ENCODE measurements at places on chromosomes 16 and 17.

DNA sequence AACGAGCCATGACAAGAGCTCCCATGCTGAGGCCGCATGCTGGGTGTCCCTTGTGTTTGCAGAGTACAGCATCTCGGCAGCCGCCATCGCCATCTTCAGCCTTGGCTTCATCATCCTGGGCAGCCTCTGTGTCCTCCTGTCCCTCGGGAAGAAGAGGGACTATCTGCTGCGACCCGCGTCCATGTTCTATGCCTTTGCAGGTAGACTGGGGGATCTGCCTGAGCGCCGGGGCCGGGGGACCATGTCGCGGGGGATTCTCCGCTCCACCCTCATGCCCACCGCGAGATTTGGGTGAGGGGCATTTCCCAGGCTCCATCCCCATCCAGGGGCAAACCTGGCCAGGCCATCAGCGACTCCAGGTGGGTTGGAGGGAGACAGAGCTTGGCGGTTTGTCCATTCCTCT, 10.7 kb downstream of the CACNG1 start:
- no peak for DNase-seq

DNA sequence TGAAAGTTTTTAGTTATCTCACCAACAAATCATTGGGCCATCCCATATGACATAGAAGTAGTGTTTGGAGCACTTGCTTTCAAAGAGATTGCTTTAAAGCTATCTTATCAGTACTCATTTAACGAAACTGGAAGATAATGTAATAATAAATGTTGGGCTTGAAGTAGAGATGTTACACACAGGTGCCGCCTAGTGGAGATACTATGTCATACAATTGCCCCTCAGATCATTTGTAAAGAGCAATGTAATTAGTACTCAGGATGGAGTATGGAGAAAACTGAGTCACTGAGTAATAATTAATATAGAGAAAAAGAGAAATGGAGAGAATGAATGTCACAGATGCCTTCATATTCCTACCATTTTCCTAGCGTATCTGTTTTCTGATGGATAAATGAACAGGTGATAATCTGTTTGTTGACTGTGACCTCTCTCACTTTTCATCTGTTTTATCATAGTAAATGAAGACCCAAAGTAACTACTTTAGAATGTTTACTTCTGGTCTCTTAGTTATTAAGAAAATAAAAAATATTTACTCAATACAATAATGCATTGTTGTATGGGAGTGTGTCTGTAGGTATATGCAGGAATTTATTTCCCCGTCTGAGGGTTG, 80.4 kb downstream of the EFCAB5 start:
- no peak for DNase-seq

DNA sequence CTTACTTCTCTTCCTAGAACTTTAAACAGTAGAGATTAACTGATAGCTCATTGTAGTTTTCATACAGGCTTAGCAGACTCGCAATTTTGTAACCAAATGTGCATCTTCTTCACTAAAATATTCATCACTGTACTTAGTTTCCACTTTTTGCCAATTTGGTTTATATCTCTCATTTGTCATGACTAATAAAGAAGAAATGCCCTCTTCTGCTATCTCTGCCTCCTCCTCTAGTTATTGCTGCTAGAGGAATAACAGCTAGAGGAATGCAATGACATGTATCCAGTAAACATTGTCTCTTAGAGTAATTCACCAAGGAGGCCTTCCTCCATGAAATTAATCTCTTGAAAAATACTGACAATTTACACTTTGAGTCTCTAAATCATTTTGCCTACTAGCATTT, 115.5 kb upstream of the COX10 start:
- DNase-seq = no peak

DNA sequence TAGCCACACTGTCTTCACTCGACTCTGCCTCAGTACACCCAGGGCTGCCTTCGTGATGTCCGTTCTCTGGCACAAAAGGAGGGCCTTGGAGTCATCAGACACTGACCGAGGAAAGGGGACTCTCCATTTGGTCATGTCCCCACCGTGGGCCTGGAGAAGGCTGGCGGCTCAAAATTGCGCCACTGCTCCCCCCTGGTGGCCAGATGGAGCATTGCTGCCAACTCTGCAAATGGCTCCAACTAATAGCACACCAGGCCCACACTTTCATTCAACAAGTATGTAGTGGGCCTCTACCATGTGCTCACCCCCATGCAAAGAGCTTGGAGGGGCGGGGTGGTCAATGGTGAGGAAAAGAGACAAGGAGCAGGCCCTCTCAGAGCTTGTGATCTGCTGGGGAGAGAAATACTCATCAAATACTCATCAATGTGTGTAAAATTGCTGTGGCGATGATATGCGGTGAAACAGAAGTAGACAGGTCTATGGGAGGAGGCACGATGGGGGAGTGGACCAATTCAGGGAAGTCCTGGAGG, 5.2 kb upstream of the GRIN2C start:
- peak; percentile 86 for DNase-seq

DNA sequence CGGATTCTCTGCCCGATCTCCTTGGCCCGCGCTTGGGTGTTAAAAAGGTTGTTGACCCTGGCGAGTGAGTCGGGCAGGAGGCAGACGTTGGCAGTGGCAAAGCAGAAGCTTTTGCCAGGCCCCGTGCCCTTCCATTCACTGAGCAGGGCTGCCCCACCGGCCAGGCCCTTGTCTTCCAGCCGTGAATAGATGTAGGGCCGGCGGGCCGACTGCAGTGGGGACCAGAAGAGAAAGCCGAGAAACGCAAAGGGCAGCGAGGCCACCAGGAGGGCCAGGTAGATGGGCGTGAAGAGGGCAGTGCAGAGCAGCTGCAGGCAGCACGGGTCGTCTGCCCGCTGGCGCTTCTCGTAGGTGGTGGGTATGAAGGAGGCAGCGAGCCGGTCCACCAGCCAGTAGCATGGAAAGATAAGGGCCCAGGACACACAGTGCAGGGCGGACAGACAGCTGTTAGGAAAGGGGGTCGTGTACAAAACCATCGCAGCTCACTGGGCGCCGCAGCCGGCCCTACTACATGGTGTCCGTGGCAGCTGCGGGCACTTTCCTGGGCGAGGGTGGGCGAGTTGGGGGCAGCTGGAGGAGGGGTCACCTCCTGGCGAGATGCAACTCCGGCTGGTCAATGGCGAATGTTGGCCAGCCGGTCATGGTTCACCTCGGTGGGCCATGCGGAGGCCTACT, 61.0 kb downstream of the PRMT7 start:
- DNase-seq = no peak

DNA sequence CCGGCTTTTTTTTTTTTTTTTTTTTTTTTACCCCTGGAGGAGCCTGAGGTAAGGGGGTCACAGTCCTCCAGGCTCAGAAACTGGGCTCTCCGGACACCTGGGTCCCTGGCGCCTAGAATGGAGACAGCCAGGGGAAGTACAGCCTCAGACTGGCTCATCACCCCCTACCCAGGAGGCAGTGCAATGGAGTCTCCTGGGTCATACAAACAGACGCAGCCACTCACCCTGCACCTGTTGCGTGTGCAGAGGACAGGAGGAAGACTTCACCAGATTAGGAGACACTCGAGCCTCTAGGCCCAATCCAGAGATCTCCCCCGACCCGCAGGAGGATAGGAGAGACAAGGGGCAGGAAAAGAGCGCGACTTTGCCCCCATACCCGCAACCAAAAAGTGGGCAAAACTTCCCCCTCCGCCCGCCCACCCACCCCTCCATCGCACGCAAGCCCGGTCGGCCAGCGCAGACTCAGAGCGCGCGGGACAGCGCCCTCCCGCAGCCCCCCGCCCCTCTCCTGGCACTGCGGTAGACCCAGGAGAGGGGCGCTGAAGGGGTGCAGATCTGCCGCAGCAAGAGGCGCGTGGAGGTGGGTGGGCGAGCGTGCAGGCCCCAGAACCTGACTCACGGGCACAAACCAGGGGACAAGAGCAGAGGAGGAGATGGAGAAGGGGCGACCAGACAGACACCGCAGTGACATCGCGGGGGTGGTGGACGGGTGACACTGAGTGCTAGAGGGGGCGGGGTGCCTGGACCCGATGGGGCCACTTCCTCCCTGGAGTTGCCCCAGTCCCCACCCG, 900 bp downstream of the HAP1 start:
- no peak for DNase-seq

DNA sequence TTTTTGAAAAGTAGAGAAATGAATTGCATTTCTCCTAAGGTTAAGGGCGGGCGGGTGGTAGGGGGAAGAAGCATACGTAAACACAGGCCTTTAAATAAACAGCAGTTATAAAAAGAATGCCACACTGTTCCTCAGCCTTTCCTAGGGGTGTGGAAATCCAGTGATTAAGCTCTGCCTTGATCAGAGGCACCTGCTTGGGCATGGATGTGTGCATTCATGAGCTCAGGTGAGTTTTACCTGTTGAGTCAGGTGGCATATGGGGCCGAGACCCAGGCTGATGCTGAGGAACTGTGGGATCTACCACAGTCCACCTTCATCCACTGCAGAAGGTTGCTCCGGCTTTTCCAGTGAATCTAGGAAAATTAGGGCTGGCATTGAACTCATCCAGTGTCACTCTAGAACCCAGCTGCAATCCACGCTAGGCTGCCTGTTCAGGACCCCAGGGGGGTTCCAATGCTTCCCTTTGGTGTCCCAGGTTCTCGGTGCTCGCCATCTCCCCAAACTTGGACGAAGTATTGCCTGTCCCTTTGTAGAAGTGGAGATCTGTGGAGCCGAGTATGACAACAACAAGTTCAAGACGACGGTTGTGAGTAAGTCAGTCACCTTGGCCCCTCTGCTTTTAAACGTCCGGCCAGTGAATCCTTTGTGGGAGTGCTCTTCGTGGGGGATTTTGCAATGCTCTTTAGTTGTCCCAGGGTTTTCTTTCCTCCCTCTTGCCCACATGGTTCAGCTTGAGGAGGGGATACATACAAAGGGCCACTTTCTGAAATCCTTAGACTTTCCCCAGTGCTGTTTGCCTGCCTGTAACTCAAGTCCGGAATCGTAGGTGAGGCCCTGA, 72.7 kb downstream of the SDR42E1 start:
- no peak for DNase-seq

DNA sequence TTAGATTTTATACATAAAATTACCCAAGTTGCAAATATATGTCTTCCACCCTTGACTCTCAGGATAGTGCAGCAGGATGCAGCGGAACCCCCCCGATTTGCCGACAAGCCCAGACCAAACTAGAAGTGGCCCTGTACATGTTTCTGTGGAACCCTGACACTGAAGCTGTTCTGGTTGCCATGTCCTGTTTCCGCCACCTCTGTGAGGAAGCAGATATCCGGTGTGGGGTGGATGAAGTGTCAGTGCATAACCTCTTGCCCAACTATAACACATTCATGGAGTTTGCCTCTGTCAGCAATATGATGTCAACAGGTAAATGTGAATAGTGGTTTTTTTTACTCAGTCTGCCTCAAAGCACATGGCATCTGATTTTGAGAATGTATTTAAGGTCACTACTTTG, 70.7 kb downstream of the OMG start:
- no peak for DNase-seq

GRCh38 chr17:77151186-77151585, 10.4 kb downstream of the SEC14L1 start:
- DNase-seq = no peak

GRCh38 chr17:43695970-43696865, 34.5 kb upstream of the MEOX1 start:
- peak; percentile 84 for DNase-seq

DNA sequence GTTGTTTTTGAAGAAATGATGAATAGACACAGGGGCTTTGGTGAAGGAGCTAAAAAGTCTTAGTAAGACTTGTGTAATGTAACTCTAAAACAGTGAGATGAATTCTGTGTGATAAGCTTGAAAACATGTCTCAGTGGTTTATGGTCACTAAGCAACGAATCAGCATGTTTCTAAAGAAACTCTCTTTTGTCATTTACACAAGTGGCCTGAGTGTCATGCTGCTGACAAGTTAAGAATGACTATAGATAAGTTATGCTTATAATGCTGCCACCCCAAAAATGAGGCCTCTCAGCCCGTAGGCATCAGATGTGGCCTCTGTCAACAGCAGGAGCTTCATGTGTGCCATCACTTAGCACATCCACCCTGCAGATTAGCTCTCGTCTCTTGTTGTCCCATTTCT, 8.7 kb downstream of the COX10 start:
- no peak for DNase-seq

GRCh38 chr17:54927525-54927924, 26.9 kb downstream of the TOM1L1 start:
- no peak for DNase-seq

DNA sequence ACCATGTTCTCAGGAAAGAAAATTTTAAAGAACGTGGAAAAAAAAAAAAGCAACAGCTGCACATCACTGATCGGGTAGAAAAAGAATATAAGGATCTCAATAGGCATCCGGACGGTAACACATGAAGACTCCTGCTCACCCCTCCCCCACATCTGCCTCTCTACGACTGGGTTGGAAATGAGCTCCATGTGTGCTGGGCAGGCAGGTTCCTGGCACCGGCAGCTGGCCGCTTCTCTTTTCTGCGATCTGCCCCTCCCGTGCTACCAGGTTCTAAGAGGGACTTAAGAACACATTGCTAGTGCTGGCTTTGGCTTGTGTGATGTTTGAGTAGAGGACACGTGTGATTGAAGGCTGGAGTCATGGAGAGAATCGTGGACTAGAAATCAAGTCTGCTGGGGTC, 115.5 kb downstream of the AATF start:
- DNase-seq = no peak

GRCh38 chr16:50038286-50038685, 13.3 kb downstream of the CNEP1R1 start:
- no peak for DNase-seq

- peak; percentile 90 for DNase-seq
These were observed 88.0 kb upstream of the RPRML start for GRCh38 chr17:47066841-47067682.

DNA sequence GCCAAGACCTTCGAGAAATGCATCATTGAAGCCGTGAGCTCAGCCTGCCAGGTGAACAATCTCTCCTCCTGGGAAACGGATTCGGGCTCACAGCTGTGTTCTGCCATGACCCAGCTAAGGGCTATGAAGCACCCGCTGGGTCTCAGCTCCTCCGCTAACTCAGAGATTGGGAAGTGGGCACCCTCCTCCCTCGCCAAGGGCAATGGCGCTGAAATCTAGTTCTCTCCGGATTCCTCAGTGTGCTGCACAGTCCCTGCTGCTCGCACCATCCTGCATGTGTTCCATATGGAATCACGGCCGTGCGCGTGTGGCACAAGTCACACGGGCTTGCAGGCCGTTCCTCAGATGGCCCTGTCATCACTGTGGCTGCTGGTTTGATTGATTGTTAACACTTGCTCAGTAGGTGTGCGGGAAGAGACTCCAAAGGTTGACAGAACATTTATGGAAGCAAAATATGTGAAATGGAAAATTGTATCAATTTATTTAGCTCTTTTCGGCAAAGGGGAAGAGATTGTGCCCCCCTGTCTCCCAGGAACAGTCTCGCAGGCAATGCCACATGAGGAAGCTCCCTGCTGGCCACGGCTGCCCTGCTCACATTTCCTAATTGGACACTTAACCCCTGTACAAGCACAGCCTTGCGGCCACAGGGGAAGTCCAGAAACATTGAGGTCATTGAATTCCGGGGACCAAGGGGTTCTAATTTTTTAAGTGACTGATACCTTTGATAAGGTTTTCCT, 58.8 kb downstream of the RNF213 start:
- no peak for DNase-seq

- DNase-seq = no peak
These were observed 43.1 kb upstream of the HS3ST2 start for GRCh38 chr16:22770866-22771265.

- no peak for DNase-seq
These were observed 17.6 kb upstream of the HELZ start for GRCh38 chr17:67262435-67263117.

- no peak for DNase-seq
These were observed 412 bp downstream of the EPN2 start for GRCh38 chr17:19237389-19238166.

GRCh38 chr17:64125937-64126336, 4.0 kb downstream of the ERN1 start:
- DNase-seq = no peak

GRCh38 chr16:23902034-23902747, 66.4 kb downstream of the PRKCB start:
- DNase-seq = no peak

GRCh38 chr16:85767531-85767930, 16.6 kb upstream of the C16orf74 start:
- no peak for DNase-seq
